ENCODE measurements at places on chromosomes 1 and 21.

DNA sequence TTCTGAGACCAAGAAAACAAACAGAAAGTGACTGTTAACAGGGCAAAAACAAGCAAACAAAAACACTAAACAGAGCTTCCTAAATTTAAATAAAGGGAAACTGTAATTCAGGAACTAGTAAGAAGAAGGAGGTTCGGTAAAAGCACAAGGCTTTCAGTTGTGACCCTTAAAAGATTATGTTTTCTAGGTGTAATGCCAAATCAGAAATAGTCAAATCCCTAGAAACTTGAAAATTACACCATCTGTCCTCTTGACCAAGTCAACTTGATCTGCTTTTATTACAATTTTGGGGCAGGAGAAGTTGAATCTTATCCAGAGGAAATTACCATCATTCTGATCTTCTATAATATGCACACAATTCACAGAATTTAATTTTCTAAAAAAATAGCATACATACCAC is 754.0 kb upstream of the ADGRL4 start:
- DNase-seq, result no peak

DNA sequence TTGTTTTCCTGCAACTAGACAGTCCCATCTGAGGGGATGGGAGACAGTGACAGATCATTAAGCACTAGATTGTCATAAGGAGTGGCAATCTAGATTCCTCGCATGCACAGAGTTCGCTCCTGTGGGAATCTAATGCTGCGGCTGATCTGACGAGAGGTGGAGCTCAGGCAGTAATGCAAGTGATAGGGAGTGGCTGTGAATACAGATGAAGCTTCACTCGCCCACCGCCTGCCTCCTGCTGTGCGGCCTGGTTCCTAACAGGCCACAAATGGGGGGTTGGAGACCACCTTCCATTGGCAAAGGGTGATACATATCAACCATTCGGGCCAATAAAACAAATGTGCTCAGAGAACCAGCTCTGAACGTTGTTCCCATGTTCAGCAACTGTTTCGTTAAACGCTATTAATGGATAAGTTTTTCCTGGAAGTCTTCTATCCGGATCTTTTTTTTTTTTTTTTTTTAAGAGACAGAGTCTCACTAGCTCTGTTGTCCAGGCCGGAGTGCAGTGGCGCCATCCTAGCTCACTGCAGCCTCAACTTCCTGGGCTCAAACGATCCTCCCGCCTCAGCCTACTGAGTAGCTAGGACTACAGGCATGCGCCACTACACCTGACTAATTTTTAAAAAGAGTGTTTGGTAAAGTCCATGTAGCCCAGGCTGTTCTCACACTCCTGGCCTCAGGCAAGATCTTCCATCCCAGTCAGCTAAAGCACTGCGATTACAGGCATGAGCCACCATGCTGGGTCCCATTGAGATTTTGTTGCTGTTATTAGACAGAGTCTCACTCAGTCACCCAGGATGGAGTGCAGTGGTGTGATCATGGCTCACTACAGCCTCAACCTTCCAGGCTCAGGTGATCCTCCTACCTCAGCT is 8.7 kb upstream of the RSRP1 start:
- no peak for DNase-seq

DNA sequence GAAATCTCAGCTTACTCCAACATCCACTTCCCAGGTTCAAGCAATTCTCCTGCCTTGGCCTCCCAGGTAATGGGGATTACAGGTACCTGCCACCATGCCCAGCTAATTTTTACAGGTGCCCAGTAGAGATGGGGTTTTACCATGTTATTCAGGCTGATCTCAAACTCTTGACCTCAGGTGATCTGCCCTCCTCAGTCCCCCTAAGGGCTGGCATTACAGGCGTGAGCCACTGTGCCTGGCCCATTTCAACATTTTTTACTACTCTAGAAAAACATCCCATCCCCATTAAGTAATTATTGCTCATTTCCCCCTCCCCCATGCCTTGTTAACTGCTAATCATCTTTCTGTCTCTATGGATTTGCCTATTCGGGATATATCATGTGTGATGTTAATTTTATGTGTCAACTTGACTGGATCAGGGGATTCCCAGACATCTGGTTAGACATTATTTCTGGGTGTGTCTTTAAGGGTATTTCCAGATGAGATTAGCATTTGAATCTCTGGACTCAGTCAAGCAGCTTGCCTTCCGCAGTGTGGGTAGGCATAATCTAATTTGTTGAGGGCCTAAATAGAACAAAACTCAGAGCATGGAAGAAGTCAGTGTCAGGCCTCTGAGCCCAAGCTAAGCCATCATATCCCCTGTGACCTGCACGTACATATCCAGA is 33.0 kb upstream of the ZBTB8B start:
- no peak for DNase-seq

- DNase-seq, result no peak
Measured at GRCh38 chr1:44559330-44559729, 115.0 kb downstream of the TMEM53 start.

- no peak for DNase-seq
Measured at GRCh38 chr1:162292422-162292849, 84.2 kb downstream of the SPATA46 start.

DNA sequence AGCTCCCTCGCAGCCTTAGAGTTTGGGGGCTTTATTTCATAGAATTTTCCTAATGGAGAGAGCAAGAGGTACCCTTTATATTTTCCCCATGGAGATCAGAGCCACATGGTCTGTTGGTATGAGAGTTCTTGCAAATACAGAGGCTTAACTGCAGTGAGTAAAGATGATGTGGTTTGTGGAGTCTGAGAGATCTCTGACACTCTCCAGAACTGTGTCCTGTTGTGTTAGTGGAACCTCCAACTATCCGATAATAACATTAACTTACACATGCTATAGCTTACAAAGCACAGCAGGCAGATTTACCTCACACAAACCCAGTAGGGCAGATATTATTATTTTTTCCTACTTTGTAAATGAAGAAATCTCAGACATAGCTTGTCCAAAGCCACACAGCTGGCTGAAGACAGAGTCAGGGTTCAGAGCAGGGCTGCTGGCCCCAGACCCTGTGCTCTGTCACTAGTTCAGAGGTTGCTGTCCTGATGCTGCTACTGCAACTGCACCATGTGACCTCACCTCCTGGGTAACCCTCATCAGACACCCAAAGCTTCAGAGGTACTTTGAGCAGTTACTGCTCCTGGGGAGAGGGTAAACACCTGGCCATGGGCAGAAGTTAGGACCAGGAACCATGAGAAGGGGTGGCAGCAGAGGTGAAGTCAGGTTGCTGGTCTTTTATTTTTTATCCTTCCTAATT is 384.8 kb upstream of the PROX1 start:
- no peak for DNase-seq

- no peak for DNase-seq
Measured at GRCh38 chr21:29789393-29789792, 150.4 kb downstream of the GRIK1 start.

DNA sequence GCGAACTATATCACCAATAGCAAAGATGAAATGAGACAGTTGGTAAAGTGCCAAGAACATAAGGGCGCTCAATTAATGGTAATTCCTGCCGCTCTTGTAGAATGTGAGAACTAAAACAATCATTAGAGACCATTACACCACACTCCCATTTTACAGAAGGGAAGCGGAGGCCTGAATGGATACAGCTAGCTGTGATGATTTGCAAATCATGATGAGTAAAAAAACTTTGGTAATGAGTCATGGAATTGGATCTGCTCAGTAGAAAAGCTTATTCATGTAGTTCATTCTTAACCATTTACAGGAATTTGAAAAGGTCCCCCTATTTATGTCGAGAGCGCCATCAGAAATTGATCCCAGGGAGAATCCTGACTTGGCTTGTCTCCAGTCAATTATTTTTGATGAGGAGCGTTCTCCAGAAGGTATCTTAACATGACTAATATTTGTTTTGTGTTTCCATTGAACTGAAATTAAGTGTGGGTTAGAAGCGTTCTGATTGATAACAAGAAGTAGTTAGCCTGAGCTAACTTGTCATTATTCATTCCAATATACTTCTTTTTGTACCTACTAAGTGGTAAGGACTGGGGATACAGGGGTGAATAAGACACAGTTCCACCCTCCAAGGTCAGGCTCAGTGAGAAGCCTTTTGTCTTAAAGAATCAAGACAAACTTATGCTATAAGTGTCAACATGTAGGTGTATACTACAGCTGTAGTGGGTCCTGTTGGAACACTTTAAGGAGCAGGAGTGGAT is 812 bp downstream of the TTC4 start:
- no peak for DNase-seq

- no peak for DNase-seq
Measured at GRCh38 chr1:70299472-70299871, 55.0 kb downstream of the ANKRD13C start.

GRCh38 chr1:82836213-82836972 is 1035.7 kb downstream of the ADGRL2 start:
- no peak for DNase-seq

DNA sequence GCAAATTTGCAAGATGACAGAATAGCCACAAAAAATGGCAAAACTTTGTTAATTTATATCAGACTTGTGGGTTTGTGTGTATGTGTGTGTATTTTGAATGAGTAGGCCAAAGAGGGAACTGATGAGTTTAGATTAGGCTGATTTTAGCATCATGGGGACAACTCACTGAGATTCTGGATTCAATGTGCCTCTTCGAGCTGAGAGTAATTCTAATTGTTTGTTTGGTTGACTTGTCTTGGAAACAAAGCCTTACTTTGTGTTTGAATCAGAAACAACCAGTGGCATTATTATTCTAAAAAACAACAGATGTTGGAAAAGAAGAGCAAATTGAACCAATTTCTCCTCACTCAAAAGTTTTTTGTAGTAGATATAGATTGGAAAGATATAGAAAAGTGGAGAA is 40.5 kb upstream of the C21orf91 start:
- no peak for DNase-seq

GRCh38 chr1:11227106-11228077 is 35.0 kb downstream of the MTOR start:
- DNase-seq, result no peak

- peak; percentile 68 for DNase-seq
Measured at GRCh38 chr1:226309398-226310244, 657 bp upstream of the LIN9 start.

GRCh38 chr1:22001409-22001808 is at the start of gene CELA3A:
Gene CELA3A (plus strand): TSS chr1:22001657. CDS start chr1:22001675, 18 bp downstream.
- no peak for DNase-seq

DNA sequence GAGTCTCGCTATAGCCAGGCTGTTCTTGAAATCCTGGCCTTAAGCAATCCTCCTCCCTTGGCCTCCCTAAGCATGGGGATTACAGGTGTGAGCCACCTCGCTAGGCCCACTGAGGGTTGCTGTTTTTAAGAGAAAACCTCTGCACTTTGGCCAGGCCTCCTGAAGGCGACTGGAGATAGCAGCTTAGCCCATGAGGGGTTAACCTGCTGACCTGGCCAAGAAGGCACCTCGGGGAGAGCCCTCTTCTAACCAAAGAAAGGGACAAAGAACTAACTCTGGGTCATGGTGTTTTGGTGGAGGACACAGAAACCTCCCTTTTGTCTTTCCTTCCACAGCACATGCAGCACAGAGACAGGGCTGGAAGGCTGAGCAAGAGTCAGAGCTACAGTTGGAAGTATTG is 17.7 kb upstream of the KNCN start:
- DNase-seq, result no peak

DNA sequence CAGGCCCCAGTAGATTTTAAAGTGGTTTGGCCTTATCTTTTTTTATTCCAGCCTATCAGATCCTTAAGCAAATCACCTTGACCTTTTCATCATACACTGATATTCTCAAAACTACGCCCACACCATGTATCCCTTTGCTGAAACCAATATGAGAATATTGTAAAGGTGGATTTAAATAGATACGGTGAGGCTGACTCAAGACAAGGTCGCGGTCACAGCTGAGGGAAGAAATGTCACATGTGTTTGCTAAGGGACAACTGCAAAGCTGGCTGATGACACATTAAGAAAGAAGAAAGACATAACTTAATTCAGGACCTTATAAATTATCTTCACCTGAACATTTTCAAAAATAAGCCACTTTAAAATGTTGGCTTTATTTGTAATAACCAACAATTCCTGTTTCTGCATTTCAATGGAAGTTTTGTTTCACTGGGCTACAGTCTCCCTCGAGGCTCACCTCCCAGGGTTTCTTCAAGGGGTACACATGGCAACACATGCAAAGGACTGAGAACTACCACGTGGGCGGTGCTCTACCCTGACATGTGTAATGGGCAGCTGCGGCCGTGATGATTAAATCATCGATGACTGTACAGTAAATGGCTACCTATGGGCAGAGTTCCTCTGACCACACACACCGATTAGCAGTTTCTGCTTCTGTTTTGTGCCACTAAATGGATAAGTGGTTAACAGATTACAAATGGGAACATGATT is 189.5 kb downstream of the SIPA1L2 start:
- no peak for DNase-seq

Data from SHP77 (cell line).